ENCODE measurements at places on chromosomes 16 and 17. TPM values are rescaled to one million over a fixed set of nuclear protein-coding genes. Genes with fewer than 3 reads are reported as not detected.

DNA sequence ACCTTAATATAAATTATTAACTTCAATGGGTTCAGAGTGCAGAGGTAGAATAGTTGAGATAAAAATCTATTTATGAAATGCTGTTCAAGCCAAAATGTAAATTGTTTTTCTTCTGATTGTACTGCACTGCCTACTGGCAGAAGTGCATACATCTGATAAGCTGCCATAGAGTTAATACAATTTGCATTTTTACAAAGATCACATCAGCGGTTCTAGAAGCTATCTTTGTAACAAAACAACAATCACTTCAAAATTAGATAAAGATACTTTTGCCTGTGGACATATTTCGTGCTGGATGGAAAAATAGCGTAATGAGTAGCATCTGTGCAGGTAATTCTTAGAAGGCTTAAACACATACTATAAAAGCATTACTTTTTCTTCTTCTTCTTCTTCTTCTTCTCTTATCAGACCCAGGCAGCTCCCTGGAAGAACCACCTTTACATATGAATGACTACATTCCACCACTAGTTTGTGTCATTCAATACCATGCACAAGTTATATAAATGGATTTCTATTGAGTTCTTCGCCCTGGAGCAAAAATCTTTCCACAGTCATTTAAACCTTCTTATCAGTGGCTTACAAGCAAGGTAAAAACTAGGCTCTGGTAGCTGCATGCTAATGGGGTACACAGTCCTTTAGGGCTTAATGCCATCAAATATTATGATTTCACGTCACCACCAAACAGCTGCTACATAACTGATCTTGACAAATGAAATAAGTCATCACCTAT, 47.0 kb downstream of the SYNRG start:
- DNase-seq = no peak

The ADAM11 gene
- 3.3 TPM for polyA plus RNA-seq

The ADCY9 gene
- polyA plus RNA-seq = 9.8 TPM

The RNF222 gene
- not detected for polyA plus RNA-seq

Data from left lung (tissue), 14 donors.